Left ventricle myocardium inferior (tissue), 1 donor: ENCODE measurements at places on chromosomes 5 and 9. TPM values are rescaled to one million over a fixed set of nuclear protein-coding genes. Genes with fewer than 3 reads are reported as not detected.

OR1N1 gene
- total RNA-seq = not detected

CCDC107 gene
- 44.3 TPM for total RNA-seq

SRA1 gene
- 28.6 TPM for total RNA-seq

PTGES gene
- total RNA-seq = 1.9 TPM

- peaks cover 34% of the 10 kb centered on the region for H3K27me3 ChIP-seq
- H3K4me3 ChIP-seq = no peak overlapping the region
- no peak overlapping the region for H3K27ac ChIP-seq
- H3K36me3 ChIP-seq = no peaks in the 10 kb centered on the region
Observed at GRCh38 chr5:177098470-177099141, 11.9 kb downstream of the FGFR4 start.

DNA sequence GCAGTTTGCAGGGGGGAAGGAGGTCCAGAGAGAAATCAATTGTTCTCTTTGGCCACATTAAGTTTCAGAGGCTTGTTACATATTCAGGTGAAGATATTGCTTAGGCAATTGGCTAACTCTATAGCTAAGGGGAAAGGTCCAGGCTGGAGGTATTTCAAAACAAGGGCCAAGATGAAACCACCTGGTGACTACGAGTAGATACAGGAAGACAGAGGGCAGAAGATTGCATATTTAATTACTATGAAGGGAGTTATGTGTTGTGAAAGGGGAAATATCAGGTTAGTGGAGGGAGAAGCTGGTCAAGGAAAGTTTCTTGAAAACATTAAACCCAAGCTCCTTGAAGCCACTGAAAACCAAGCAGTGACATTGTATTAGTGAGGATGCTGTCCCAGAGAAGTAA lies 1.9 kb upstream of the RAD23B start:
- H3K36me3 ChIP-seq = no peaks in the 10 kb centered on the region
- H3K4me1 ChIP-seq = peaks cover 51% of the 10 kb centered on the region
- H3K4me3 ChIP-seq = no peak overlapping the region

- no peaks in the 10 kb centered on the region for H3K36me3 ChIP-seq
- no peak overlapping the region for H3K4me3 ChIP-seq
- H3K4me1 ChIP-seq = peaks cover 3% of the 10 kb centered on the region
- no peak for DNase-seq
Observed at GRCh38 chr9:86977205-86977835, 30.0 kb upstream of the GAS1 start.

- H3K4me3 ChIP-seq = no peak overlapping the region
- no peak for DNase-seq
- no peaks in the 10 kb centered on the region for H3K4me1 ChIP-seq
- H3K36me3 ChIP-seq = no peaks in the 10 kb centered on the region
- no peak overlapping the region for H3K27ac ChIP-seq
Observed at GRCh38 chr9:114487607-114488300, 17.5 kb downstream of the WHRN start.

DNA sequence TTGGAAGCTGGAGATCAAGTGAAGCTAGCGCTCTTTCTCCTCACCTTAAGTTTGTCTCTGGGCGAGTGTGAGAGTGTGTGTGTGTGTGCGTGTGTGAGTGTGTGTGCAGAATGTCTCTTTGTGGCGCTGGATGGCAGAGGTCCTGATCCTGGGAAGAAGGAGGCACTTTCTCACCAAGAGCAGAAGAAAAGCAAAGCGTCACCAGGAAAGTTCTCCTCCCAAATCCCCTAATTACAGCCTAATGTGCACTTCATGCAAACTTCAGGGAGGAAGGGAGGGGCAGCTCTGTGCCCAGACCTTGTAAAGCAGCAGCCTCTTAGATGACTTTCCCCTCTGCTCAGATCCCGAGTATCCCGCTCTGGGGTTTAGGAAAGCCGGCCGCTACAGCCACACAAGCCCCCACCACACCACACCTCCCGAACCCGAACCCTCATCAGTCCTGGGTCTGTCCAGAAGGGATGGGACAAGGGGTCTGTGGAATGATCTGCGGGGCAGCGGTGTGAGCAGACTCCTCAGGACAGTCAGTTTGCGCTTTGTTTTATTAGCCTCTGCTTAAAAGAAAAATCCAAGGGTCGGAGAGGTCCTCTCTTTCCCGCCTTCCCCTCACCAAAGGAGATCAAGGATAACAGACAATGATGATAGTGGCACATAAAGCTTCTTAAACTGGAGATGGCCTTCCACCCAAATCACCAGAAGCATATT lies at the start of gene HAPLN1:
Gene HAPLN1, minus strand, starts transcription at position 20 of the 702 bp plus-strand sequence. CDS start 47,332 bp downstream, outside the sequence.
- DNase-seq = no peak
- no peaks in the 10 kb centered on the region for H3K36me3 ChIP-seq
- peaks cover 10% of the 10 kb centered on the region for H3K4me1 ChIP-seq
- peak within 1 kb of the TSS; percentile 68 for H3K4me3 ChIP-seq
- peaks cover 77% of the 10 kb centered on the region for H3K27me3 ChIP-seq
- H3K27ac ChIP-seq = peak within 1 kb of the TSS; percentile 48

DNA sequence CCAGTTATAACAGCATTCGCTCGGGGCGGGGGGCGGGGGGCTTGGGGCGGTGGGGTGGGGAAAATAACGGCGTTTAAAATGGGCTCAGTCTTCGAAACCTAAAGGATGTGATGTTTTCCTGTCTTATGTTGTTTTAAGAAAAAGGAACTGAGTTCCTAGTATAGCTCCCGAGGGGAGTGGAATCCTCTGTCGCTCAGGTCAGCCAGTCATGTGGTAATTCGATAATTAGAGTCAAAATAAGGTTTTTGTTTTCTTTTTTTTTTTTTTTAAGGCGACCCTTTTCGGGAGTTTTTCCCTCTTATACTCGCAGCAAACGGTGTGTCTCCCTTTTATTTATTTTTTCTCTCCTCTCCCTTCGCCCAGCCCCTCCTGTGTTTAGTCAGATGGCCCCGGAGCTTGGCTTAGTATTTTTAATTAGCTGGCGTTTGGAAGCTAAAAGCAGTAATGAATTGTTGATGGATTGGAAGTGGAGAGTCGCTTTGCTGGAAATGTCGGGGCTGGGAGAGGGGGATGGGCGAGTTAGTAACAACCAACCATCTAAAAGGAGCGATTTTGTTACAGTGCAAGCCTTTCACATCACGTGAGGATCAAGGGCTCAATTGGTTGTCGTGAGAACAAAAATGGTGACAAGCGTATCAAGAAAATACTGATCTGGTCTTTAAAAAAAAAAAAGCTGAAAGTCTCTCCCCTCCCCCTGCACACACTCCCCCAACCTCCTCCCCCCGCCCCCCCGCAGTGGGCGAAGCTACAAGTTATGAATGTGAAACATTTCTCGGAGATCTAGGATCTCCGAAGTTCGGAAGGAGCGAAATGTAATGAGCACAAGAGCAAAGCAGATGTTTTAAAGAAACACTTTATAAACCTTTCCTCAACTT lies 714 bp upstream of the ZNF608 start:
- DNase-seq = peak; percentile 73
- peaks cover 45% of the 10 kb centered on the region for H3K4me1 ChIP-seq
- H3K36me3 ChIP-seq = no peaks in the 10 kb centered on the region
- H3K27ac ChIP-seq = peak overlapping the region; percentile 93
- H3K4me3 ChIP-seq = peak overlapping the region; percentile 79
